ENCODE measurements at places on chromosomes 6 and 20.
A peak's percentile ranks its signal among the peaks of the same experiment; 100 is the strongest.

- peak; percentile 89 for DNase-seq
Measured at GRCh38 chr6:134822920-134823709, 126.8 kb downstream of the ALDH8A1 start.

DNA sequence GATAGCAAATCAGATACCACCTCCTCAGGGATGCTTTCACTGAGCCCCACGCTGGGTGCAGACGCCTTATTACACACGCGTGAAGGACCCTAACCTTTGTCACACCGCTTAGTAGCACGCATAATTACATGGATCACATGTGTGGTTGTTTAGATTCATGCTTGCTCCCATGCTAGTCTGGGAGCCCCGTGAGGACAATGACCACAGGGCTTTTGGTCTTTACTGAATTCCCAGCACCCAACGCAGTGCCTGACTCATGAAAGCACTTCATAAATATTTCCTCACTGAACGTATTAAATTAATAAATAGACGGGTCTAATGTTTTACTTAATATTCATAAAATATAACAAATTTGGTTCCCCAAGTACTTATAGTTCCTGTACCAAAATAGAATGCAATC, 132.5 kb downstream of the ALDH8A1 start:
- DNase-seq = no peak

DNA sequence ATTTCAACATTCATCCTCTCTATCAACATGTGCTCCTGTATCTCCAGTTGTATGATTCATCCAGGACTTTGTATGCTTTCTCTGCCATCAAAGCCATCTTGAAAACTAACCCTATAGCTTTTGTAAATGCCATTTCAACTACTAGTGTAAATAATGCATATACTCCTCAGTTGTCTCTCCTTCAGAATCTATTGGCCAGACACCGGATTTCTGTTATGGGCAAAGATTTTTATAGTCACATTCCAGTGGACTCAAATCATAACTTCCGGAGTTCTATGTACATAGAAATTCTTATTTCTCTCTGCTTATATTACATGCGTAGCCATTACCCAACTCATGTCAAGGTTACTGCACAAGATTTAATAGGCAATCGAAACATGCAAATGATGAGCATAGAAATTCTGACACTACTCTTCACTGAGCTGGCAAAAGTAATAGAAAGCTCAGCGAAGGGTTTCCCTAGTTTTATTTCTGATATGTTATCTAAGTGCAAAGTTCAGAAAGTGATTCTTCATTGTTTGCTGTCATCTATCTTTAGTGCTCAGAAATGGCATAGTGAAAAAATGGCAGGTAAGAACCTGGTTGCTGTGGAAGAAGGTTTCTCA, 54.8 kb downstream of the PGM3 start:
- no peak for DNase-seq

GRCh38 chr20:51491393-51491792, 51.1 kb downstream of the NFATC2 start:
- no peak for DNase-seq

- no peak for DNase-seq
Measured at GRCh38 chr20:60541991-60542390, 583.8 kb downstream of the CDH26 start.

GRCh38 chr6:107973594-107973993, 15.6 kb upstream of the SEC63 start:
- DNase-seq = no peak

DNA sequence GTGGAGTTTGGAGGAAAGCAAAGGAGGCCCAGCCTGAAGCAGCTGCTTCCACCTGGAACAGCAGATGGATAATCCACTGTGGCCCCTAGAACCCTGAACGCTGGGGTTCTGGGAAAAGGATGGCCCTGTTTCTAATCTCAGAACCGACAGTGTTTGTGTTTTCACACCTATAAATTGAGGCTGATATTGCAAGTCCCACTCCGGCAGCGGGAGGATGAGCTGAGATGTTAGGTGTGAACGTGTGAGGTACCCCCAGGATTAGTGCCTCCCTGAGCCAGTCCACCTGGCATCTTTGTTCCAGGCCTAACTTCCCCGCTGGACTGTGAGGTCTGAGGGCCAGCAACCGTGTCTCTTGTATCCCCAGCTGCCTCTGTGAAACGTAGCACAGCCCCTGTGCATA, 7.8 kb upstream of the CDH4 start:
- DNase-seq = no peak

- no peak for DNase-seq
Measured at GRCh38 chr6:44157152-44157521, 1.5 kb upstream of the CAPN11 start.

DNA sequence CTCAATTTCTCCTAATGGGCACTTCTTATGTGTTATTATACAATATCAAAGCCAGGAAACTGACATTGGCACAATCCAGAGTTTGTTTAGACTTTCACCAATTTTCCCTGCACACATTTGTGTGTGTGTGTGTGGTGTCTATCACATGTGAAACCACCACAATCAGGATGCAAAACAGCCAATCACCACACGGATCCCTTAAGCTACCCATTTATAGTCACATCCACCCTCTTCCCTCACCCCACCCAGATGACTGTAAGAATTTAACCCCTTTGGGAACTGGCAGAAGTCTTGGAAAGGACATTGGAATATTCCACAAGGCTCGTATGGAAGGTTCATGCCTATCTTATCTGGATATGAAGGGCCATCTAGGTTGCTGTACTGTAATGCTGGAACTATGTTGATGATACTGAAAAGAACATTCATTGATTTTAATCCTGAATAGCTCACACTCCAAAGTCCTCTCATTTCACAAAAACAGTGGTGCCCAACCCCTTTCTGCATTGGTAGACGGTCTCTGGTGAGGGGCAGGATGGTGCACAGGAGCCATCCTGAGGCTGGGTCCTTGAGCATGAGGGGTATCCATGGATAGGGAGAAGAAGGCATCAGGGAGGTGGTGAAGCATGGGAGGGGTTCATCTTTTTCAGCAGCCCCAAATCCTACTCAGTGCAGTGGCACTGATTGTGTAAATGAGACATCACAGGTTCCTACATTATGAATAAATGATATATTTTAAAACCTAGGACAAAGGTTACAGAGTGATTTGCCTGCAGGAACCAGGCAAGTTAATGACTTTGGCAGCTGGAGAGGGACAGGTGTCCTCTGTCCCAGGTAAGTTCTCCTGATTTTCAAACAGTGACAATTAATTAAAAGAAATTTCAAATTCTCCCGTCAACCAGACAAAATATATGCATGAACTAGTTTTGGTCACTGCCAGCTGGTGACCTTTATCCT, 12.1 kb upstream of the CTCFL start:
- DNase-seq = no peak

- DNase-seq = peak; percentile 84
Measured at GRCh38 chr6:41318654-41319565, 16.5 kb upstream of the NCR2 start.

DNA sequence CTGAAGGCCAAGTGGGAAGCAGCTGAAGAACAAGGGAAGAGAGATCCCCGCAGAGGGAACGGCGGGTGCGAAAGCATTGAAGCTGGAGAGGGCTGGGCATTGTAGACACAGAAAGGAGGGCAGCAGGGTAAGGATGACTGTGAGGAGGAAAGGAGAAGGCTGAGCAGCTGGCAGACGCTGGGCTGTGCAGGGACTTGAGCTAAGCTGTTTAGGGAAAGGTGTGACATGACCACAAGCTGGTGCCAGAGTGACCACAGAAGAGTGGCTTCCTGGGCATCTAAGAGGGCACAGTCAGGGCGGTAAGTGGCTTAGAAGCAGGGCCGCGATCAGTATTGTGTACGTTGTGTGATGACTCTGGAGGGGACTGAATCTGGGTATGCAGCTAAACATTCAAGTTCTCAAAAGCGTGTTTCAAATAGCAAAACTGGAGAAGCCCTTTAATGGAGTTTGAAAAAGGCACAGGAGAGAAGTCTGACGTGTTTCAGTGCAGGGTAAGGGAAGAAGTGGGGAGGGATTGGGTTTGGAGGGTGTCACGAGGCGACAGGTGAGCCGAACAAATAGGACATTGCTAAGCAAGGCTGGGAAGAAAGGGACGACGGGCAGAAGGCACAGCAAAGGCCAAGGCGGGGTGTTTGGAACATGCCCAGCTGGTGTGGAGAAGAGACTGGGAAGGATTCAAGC, 46.1 kb upstream of the ARFGEF2 start:
- DNase-seq = no peak

GRCh38 chr6:26286168-26286877, 78.7 kb upstream of the BTN3A2 start:
- DNase-seq = peak; percentile 69

DNA sequence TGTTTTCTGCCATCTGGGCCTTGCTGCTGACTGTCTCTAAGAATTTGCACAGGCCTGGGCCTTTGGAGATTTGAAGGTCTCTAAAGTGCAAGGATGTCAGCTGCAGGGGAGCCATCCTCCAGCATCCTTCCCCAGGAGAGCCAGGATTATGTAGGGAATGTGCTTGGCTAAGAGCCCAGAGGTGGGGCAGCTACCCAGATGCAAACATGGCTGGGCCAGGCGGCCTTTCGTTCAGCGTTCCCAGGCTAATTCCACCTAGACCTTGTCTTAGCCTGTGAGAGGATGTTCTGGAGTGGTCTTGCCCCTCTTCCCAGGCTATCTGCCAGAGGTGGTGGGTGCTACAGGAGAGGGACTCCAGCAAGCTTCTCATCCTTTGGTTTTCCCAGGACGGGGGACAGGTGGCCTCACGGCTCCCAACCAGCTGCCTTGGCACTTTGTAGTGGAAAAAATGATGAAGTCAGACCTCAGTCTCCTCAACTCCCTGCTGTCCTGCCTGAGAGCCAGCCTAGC, 7.7 kb upstream of the PTGIS start:
- DNase-seq = no peak

- no peak for DNase-seq
Measured at GRCh38 chr6:134517868-134518267, 200.0 kb upstream of the SGK1 start.

GRCh38 chr6:101806241-101806640, 412.7 kb downstream of the GRIK2 start:
- DNase-seq = peak; percentile 91

GRCh38 chr6:121816361-121816760, 380.9 kb downstream of the GJA1 start:
- DNase-seq = no peak

DNA sequence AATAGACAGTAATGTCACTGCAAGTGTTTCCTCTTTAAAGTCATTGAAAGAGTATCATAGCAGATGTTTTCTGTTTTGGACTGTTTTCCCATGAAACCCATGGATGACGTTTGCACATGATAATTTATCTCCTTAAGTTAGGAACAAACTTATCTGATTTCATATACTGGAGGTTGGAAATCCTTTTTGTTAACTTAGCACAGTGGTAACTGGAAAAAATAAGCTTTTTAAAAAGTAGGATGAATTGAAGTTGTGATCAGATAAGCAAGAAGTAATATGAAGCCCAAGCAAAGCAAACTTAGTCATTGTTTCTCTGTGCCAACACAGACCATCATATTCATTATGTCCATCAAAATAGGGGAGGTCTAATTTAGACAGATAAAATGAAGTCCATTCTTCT, 61.6 kb downstream of the PLCB4 start:
- no peak for DNase-seq

DNA sequence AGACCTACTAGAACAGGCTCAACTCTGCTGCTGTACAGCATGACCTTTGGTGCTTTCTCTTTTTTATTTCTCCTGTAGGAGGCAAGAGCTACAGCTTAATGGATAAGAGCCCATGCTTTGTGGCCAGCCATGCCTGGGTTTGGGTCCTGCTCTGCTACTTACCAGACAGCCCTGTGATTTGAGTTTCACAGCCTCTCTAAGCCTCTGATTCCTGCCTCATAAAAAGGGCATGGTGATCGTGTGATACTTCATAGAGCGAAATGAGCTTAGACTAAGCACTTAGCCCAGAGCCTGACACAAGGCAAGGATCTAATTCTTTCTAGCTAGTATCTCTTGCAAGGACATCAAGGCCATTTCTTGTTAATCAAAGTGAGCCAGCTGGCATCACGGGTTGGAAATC, 19.3 kb upstream of the PDE7B start:
- no peak for DNase-seq

DNA sequence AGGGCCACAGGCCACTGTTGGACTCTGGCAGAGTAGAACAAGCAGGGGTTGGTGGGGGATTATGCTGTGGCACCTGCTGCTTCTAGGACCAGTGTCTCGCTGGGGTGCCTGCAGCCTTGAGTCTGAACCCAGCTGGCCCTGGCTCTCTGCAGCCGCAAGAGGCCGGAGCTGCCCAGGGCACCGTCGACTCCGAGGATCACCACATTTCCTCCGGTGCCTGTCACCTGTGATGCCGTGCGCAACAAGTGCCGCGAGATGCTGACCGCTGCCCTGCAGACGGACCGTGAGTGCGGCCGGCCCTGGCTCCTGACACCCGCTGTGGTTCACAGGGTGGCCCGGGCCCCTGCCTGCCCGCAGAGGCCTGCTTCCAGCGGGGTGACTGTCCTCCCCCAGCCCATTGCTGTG, 6.2 kb downstream of the TCEA2 start:
- no peak for DNase-seq

DNA sequence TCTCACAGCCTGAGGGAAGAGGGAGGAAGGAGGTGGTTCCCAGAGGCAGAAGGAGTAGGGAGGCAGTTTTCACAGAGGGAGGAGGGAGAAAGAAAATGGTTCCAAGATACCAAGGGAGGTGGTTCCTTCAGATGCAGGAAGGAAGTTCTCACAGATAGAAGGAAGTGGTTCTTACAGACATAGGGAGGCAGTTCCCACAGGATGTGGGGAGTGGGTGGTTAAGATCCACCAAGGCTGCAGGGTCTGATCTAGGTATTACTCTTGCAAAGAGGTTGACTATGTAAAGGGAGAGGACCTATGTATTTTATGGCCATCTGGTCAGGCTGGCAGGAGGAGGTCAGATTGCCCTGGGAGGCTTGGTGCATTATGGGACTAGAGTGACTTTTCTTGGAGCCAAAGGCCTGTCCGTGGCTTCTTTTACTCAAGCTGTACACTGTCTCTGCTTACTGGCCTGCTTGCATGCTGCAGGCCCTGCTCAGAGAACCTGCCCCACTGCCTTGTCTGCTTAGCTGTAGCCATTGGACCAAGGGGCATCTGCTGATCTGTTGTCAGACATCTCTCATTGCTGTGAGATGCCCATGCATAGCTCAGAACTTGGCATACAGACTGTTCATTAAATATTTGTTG, 283.7 kb downstream of the DHX35 start:
- DNase-seq = no peak

GRCh38 chr6:163946437-163946836, 531.9 kb downstream of the QKI start:
- DNase-seq = no peak

DNA sequence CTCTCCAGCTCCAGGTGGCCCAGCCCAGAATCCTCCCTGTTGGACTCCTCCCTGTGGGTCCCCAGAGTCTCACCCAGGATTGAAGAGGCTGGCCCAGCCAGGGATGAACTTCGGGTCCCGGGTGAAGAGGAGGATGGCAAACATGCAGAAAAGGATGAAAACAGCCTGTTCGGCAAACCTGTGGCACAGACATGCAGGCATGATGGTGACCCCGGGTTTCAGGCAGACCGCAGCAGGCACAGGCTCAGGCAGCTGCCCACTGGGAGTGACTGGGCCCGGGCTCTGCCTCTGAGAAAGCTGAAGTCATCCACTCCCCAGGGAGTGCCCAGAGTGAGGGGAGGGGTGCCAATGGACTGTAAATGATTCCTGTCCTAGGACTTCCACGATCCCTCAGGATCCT, 37.5 kb upstream of the OCSTAMP start:
- DNase-seq = no peak

Data from EL (cell line).